GM12892 (cell line): ENCODE measurements at places on chromosomes 2 and 18.

GRCh38 chr2:1708476-1709334 is 35.6 kb downstream of the PXDN start:
- DNase-seq, result no peak

GRCh38 chr2:219418155-219419011 is at the start of gene DES:
Gene DES (plus strand): TSS chr2:219418377. CDS start chr2:219418463, 86 bp downstream.
- no peak for DNase-seq

GRCh38 chr2:229206548-229206947 is 64.5 kb downstream of the PID1 start:
- no peak for DNase-seq

DNA sequence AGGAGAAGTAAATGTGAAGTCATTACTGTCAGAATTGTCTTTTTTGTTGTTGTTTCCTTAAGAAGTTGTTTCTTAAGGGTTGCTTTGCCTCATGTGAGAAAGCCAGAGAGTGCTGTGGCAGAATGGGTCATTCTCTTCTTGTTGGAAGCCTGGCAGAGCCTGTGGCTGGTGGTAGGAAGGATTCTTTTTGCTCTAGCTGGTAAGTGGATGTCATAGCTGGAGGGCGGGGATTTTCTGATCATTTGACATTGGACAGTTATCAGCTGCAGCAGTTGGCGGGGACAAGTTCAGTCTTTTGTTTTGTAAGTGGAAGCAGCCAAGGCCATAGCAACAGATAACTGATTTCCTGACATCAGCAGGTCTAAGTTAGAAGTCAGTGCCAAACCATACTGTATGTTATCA is 5.5 kb upstream of the RMDN2 start:
- no peak for DNase-seq

- no peak for DNase-seq
Measured at GRCh38 chr2:130393318-130393910, 37.6 kb downstream of the PTPN18 start.

DNA sequence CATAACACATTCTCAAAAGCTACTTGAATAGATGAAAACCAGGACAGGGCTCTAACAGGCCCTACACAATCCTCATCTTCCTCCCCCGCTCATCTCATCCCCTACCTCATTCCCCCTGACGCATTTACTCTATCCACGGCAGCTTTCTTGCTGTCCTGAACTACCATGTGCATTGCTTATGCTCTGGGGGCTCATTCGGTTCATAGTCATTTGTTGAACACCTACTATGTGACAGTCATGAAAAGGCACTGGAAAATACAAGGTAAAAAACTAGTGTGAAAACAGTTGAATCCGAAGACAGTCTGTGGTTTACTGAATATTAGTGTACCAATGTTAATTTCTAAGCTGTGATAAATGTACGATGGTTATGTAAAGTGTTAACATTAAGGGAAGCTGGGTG is 797 bp downstream of the EIPR1 start:
- no peak for DNase-seq

DNA sequence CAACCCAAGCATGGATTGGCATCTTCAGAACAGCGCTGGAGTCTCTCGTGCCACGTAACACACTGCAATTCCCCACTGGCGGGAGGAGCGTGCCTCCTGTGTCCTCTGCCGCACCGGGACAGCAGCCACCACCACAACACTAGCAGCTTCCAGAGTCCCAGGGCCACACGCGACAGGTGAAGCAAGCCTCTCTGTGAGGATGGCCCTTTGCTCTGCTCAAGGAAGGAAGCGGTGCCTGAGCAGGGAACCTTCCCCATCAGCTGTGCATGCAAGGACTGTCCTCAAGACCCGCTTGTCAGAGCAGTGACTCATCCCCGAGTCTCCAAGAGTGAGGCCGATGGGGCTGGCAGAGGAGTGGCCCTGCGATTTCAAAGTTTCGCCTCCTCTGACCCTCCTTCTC is 44.0 kb downstream of the TTC32 start:
- DNase-seq, result no peak

DNA sequence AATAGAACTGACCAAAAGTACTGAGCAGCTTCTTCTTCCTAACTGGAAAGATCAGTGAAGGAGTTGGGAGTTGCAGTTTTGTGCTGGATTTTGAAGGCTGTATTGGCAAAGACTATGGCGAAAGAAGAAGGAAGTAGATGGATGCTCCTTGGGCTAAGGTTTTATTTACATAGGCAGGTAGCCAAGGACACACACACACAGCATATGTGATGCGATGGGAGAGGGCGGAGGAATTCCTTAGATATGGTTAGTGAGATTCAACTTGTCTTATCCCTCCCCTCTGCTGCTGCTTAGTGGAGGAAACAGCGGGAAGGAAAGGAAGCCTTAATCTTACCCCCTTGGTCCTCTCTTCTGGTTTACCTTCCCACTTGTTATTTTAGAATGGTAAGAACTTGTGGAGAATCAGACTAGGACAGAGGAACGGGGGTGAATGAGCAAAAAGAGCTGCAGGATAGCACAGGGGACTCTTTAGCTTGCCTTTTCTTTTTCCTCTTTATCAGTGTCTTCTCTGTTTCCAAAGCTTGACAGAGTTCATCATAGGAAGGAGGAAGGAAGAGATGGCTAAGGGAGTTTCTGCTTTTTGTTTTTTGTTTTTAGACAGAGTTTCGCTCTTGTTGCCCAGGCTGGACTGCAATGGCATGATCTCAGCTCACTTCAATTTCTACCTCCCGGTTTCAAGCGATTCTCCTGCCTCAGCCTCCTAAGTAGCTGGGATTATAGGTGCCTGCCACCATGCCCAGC is 87.9 kb downstream of the OSBPL6 start:
- DNase-seq, result no peak

DNA sequence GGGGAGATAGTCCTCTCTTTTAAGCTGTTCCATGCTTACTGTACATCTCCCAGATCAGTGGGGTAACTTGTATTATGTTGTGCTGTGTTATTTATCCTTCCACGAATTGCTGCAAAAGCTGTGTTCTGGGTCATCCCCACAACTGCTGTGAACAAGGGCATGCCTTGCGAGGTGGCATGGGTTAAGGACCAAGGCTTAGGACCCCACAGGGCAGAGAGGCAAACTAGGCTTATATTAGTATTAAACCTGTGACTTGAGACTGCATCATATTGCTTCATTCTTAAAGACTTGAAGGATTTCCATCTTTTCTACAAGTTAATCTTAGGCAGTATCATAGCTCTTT is 19.9 kb downstream of the RND3 start:
- no peak for DNase-seq

GRCh38 chr2:17579605-17580318 is 39.3 kb downstream of the VSNL1 start:
- DNase-seq, result no peak

- DNase-seq, result no peak
Measured at GRCh38 chr2:232458661-232459418, 2.9 kb downstream of the ALPI start.

- DNase-seq, result no peak
Measured at GRCh38 chr2:165044505-165045303, 89.4 kb upstream of the SLC38A11 start.
